A549 treated with GW870086 at 1 μM for 4 hours (cell line): ENCODE measurements at places on chromosomes 5 and 9. TPM values are rescaled to one million over a fixed set of nuclear protein-coding genes. Genes with fewer than 3 reads are reported as not detected.

The PCDHGB1 gene
- 1.6 to 2.1 TPM (median 1.9 TPM) in 5 replicates for total RNA-seq

The CHSY3 gene
- 0.10 to 0.16 TPM (median 0.13 TPM) in 4 of 5 replicates, not detected in the other for total RNA-seq

The PRR7 gene
- 18.7 to 32.3 TPM (median 31.1 TPM) in 5 replicates for total RNA-seq

The PTGDS gene
- 0.57 to 0.68 TPM (median 0.66 TPM) in 3 of 5 replicates, not detected in the others for total RNA-seq

The SLC34A3 gene
- total RNA-seq, result 0.06 to 0.17 TPM (median 0.11 TPM) in 5 replicates

The UQCRQ gene
- total RNA-seq, result 448 to 596 TPM (median 521 TPM) in 5 replicates

The PPP1R26 gene
- 14.8 to 19.9 TPM (median 19.3 TPM) in 5 replicates for total RNA-seq

The SIL1 gene
- total RNA-seq, result 23.4 to 27.9 TPM (median 25.4 TPM) in 5 replicates

The RAD50 gene
- total RNA-seq, result 25.8 to 34.4 TPM (median 29.9 TPM) in 5 replicates
